PC-9 (cell line): ENCODE measurements at places on chromosomes 1 and 21. TPM values are rescaled to one million over a fixed set of nuclear protein-coding genes. Genes with fewer than 3 reads are reported as not detected.
A peak's percentile ranks its signal among the peaks of the same experiment; 100 is the strongest.

DNA sequence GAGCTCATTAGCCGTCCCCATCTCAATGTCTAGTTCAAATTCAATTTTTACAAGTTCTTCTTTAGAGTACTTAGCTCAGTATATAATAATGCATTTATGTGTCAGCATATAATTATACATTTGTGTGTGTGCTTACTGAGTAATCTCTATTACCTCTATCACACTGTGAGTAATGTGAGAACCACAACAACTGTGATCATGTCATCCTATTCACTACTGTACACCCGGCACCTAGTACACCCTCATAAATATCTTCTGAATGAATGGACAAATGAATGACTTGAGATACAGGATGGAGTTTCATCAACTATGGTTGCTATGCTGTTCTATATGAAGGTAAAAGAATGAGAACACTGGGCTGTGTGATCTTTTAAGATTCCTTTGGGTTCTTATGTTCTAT, 124.0 kb downstream of the GPATCH2 start:
- DNase-seq: no peak
- no peaks in the 10 kb centered on the region for H3K36me3 ChIP-seq
- no peaks in the 10 kb centered on the region for H3K4me1 ChIP-seq
- no peak overlapping the region for H3K4me3 ChIP-seq
- H3K27ac ChIP-seq: no peak overlapping the region

- no peak overlapping the region for H3K4me3 ChIP-seq
- no peak overlapping the region for H3K27ac ChIP-seq
- no peaks in the 10 kb centered on the region for H3K4me1 ChIP-seq
- H3K36me3 ChIP-seq: 0 out of 2 replicates have a peak, but pooled peaks cover 6% of the 10 kb centered on the region
- H3K27me3 ChIP-seq: no peaks in the 10 kb centered on the region
These were observed 8.9 kb upstream of the LSS start for GRCh38 chr21:46237474-46237873.

DNA sequence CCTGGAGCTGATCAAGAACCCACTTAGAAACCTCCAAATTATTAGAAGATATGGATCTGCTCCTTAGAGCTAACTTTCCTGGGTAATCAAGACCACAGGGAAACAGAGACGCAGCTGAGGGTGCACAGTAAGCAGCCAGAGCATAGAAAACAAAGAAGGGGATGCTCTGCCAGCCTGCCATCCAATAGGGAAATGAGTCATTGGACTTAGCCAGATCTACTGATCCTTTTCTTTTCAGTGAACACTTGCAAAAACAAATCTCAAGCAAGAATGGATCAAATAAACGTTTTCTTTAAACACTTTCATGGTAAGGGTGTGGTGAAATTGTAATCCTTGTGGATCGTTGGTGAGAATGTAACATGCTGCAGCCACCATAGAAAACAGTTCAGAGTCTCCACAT, 474.0 kb downstream of the LTN1 start:
- H3K4me1 ChIP-seq: no peaks in the 10 kb centered on the region
- H3K27me3 ChIP-seq: no peaks in the 10 kb centered on the region
- no peaks in the 10 kb centered on the region for H3K36me3 ChIP-seq
- no peak for DNase-seq
- no peak overlapping the region for H3K4me3 ChIP-seq

GRCh38 chr1:233487408-233487807, 126.5 kb upstream of the KCNK1 start:
- no peak overlapping the region for H3K27ac ChIP-seq
- H3K36me3 ChIP-seq: no peaks in the 10 kb centered on the region
- no peak for DNase-seq
- H3K4me1 ChIP-seq: 0 out of 2 replicates have a peak, but pooled peaks cover 4% of the 10 kb centered on the region

DNA sequence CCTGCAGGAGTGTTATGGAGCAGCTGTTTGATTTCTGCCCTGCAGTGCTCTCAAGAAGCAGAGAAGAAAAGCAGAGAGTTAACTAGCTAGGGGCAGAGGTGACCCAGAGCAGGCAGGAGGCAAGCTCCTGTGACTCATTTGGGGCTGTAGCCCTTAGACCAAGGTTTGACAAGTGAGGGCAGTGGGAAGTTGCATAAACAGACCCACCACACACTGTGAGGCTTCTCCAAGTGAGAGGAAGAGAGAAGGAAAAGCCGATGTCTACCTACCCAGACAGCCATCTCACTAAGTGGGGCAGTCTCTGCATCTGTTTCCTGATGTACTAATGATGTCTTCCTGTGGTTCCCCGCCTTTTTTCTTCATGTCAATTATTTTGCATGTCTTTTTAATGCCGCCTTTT, 159.9 kb upstream of the NR5A2 start:
- DNase-seq: no peak
- no peaks in the 10 kb centered on the region for H3K36me3 ChIP-seq
- no peaks in the 10 kb centered on the region for H3K4me1 ChIP-seq
- H3K27ac ChIP-seq: no peak overlapping the region

DNA sequence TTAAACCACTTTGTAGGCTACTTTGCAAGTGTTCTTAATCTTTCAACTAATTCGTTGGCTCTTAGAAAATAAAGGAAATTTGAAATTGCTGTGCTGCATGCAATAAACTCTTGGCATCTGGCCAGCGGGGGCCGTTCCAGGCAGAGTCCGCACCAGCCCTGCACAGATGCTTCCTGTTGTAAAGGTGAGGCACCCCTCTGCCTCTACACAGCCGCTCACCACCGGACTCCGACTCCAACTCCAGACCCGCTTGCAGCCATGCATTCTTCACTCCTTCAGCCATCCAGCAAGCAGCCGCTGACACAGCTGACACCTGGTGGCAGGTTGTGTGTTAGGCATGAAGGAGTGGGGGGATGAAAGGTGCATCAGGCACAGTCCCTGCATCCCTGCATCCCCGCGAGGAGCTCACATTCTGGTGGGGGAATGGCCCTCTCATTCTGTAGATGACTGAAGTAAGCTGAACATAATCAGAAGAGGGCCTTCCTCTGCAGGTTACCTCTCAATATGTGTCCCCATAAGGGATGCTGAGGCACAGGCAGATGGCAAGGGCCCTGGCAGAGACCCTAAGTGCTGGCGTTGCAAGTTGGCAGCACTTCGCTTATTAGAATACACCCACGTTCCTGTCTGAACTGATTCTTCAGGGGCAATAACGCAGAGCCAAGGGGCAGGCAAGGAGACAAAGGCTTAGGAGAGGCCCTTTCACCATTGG, 56.8 kb downstream of the GLIS1 start:
- no peak overlapping the region for H3K27ac ChIP-seq
- H3K36me3 ChIP-seq: no peaks in the 10 kb centered on the region
- H3K4me1 ChIP-seq: peaks cover 18% of the 10 kb centered on the region

DNA sequence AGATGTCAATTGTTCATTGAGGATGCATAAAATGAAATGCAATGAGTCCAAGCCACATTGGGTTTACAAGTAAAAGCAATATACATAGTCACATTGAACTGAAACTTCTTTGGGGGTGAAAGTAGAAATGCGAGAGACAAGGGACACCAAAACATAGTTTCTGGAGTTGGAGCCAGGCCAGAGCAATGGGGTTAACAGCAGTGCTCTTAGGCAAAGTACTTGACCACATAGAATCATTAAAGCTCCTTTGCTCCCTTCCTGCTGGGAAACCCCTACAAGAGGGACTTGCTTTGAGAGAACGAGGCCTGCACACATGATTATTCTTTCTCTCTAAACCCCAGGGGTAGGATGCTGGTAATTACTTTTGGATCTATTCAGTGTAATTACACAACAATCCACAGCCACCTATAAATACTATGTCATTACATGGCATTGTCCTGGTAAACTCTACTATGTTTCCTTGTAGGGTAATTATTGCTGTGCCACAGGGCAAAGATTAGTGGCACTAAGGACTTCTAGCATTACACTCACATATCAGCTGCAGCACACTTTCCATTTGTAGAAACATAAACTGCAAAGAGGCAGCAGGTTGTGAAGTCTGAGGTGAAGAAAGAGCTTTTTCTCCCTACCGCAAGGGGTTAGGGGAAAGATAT, 421.6 kb upstream of the PBX1 start:
- no peaks in the 10 kb centered on the region for H3K36me3 ChIP-seq
- no peaks in the 10 kb centered on the region for H3K27me3 ChIP-seq
- no peak overlapping the region for H3K27ac ChIP-seq

KLHDC8A gene
- total RNA-seq: not detected in 2 replicates

DNA sequence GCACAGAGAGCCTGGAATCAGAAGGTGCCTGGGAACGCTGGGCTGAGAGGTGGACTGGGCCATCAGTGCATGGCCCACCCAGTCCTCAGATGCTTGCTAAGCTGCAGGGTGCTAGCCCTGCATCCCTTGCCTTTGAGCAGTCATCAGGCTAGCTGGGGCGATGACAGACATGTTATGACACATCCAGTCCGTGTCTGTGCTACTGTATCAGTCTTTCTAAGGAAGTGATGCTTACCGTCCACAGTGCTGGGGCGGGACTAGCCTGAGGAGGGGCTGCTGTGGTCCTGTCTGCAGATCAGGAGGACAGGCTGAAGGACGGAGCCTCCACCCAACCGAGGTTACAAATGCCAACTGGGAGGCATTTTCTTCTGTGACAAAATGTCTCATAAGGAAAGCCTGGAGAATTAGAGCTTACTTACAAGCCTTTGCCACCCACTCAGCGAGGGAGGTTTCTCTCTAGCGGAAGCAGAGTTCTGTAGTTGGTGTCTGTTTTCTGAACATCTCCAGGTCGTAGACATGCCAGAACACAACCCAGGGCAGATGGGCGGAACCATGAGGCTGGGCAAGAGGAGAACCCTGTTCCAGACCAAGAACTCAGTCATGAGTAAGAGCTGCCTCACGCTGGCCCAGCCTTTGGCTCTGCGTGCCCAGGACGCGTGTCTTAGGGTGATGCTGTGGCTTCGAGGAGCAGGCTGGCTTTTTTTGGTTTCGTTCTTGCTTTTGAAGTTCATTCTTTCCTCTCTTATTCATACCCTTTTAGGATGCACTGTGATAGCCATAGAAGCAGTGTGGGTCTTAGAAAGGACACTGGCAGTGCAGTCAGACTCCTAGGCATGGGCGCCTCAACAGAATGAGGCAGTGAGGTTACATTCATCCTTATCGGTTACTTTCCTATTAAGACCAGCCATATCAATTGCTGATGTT, 14.3 kb downstream of the SLFNL1 start:
- no peaks in the 10 kb centered on the region for H3K27me3 ChIP-seq
- no peak for DNase-seq

DNA sequence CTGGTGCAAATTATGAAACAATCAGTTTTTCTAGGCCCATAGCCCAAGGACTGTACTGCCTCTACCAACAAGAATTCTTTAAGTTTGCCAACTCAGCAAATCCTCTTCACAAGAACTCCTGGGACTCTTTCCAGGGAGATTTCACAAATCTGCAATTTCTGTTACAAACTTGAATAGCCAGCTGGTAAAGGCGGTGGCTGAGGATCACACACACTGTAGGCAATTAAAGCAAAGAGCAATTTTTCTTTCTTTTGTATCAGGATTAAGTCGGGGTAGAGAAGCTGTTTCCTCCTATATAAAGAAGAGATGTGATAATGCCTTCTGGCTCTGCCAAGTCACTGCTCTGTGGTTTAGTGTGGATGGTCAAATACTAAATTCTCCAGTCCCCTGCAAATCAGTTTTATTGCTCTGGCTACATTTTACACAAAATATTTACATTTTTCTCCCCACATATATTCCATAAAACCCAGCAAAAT, 1.7 kb downstream of the ALDH9A1 start:
- no peaks in the 10 kb centered on the region for H3K36me3 ChIP-seq
- H3K27ac ChIP-seq: no peak overlapping the region
- no peaks in the 10 kb centered on the region for H3K27me3 ChIP-seq
- peaks cover 20% of the 10 kb centered on the region for H3K4me1 ChIP-seq
- peak overlapping the region; percentile 65; the same call in 1 of the 2 replicates for H3K4me3 ChIP-seq

PPCS gene
- total RNA-seq: 73.0 and 76.0 TPM in 2 replicates

GRCh38 chr1:36301220-36301619, 4.9 kb upstream of the SH3D21 start:
- H3K4me3 ChIP-seq: no peak overlapping the region
- peaks cover 31% of the 10 kb centered on the region for H3K36me3 ChIP-seq
- H3K27ac ChIP-seq: peak overlapping the region; percentile 89
- H3K4me1 ChIP-seq: peaks cover 37% of the 10 kb centered on the region
- DNase-seq: no peak

HTR6 gene
- total RNA-seq: not detected in 2 replicates

DNA sequence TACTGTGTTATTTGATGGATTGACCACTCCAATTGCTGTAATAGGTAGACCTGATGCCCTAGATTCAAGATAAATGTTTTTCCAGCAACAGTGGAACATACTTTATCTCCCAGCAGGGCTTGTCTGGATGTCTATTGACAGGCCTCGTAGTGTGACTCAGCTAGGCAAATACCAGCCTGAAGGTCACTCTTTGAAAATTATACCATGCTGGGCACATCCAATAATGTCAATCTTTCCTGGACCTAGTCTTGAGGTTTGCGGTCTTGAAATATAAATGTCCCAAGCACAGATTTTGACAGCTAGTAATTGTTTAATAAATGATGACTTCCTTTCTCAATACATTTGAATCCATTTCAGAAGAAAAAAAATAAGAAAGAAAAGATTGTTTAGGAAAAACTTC, 1138.0 kb upstream of the TMPRSS15 start:
- DNase-seq: no peak
- H3K4me3 ChIP-seq: no peak overlapping the region
- no peaks in the 10 kb centered on the region for H3K27me3 ChIP-seq
- H3K4me1 ChIP-seq: no peaks in the 10 kb centered on the region
- no peak overlapping the region for H3K27ac ChIP-seq

- no peaks in the 10 kb centered on the region for H3K27me3 ChIP-seq
- no peaks in the 10 kb centered on the region for H3K36me3 ChIP-seq
- no peaks in the 10 kb centered on the region for H3K4me1 ChIP-seq
- no peak overlapping the region for H3K27ac ChIP-seq
These were observed 12.7 kb downstream of the TESK2 start for GRCh38 chr1:45478121-45478814.

ZBTB8B gene
- 0.05 and 0.09 TPM in 2 replicates for total RNA-seq

GRCh38 chr1:200226268-200226968, 183.4 kb downstream of the ZNF281 start:
- H3K4me1 ChIP-seq: no peaks in the 10 kb centered on the region
- H3K27ac ChIP-seq: no peak overlapping the region
- no peak for DNase-seq
- H3K27me3 ChIP-seq: no peaks in the 10 kb centered on the region
- H3K36me3 ChIP-seq: no peaks in the 10 kb centered on the region

DNA sequence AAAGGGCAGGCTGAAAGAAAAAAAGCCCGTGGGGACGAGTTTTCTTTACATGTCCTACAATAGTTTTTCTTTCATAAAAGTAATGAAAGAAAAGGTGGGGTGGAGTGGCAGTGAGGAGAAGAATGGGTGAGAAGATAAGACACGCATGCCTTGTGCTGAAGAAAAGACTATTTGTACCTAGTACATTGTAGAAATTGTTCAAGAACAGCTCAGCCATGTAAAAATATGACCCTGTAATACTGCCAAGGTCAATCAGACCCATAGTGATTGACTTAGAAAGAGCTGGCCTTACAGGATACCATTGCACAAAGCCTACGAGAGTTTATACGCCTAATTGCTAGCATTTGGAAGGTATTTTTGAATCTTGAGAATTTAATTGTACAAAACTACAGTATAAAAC, 126.0 kb upstream of the NRIP1 start:
- no peaks in the 10 kb centered on the region for H3K36me3 ChIP-seq
- no peak for DNase-seq
- no peaks in the 10 kb centered on the region for H3K27me3 ChIP-seq
- no peak overlapping the region for H3K27ac ChIP-seq
- no peak overlapping the region for H3K4me3 ChIP-seq
- peaks cover 23% of the 10 kb centered on the region for H3K4me1 ChIP-seq

AMY2A gene
- total RNA-seq: not detected in 2 replicates

GRCh38 chr1:53122961-53123413, 19.5 kb downstream of the SLC1A7 start:
- no peaks in the 10 kb centered on the region for H3K36me3 ChIP-seq
- no peak for DNase-seq
- H3K27me3 ChIP-seq: no peaks in the 10 kb centered on the region
- no peaks in the 10 kb centered on the region for H3K4me1 ChIP-seq

- DNase-seq: no peak
- no peaks in the 10 kb centered on the region for H3K36me3 ChIP-seq
- H3K4me1 ChIP-seq: peaks cover 36% of the 10 kb centered on the region
- no peak overlapping the region for H3K4me3 ChIP-seq
These were observed 159.9 kb downstream of the ZBTB18 start for GRCh38 chr1:244210884-244211558.
